AG08395 (cell line): ENCODE measurements at places on chromosomes 6 and 20.
A peak's percentile ranks its signal among the peaks of the same experiment; 100 is the strongest.

DNA sequence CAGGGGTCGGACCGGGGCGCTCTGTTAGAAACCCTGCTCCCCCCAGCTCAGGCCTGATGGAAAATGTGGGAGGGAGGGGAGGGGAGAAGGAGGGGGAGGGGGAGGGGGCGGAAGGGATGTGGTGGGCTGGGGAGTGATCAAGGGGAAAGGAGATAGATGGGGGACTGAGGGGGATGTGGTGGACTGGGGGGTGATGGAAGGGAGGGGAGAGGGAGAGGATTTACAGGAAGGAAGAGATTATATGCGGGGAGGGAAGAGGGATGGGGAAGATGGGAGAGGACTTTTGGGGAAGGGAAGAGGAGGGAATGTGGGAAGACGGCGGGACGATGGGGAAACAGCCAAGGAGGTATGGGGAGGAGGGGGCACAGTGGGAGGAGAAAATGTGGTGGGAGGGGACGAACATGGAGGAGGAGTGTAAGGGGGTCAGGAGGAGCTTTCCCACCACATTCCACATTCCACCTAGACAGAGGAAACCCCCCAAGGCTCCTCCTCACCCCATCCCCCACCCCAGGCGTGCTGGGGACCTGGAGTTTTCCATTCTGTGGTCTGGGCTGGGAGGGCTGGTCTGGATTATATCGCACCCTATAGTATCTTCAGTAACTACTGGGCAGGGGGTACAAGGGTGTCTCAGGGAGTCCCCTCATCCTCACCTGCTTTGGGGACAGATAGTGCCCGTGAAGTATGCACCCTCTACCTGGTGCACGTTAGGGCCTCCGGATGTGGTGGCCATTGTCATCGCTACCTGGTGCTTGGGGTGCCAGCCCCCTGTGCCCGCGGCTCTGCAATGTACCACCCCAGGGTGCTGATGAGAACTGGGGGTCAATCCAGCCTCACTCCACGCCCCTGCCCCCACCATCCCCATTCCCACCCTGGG lies 578 bp upstream of the PTGIS start:
- no peak for DNase-seq

GRCh38 chr6:131368198-131368911 lies 204.7 kb upstream of the ARG1 start:
- DNase-seq, result peak; percentile 68

- DNase-seq, result peak; percentile 28
These were observed 234.1 kb downstream of the GMPR start for GRCh38 chr6:16472349-16473069.

GRCh38 chr6:144335311-144335861 lies 50.3 kb downstream of the UTRN start:
- DNase-seq, result no peak

DNA sequence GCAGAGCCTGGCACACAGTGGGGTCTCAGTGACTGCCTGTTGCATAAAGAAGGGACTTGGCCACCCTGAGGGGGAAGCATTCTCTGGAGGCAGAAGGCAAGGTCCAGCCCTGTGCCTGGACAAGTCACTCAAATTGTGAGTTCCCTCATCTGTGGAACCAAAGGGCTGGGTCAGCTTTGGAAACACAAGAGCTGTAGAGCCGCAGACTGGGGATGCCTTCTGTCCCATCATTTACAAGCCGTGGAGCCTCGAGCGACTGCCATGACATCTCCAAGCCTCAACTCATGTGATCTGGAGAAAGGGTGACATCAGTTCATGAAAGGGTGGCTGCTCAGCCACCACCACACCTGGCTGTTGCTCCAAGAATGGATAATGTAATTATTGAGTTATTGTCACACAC lies 20.4 kb upstream of the SIRPD start:
- peak; percentile 0 for DNase-seq

DNA sequence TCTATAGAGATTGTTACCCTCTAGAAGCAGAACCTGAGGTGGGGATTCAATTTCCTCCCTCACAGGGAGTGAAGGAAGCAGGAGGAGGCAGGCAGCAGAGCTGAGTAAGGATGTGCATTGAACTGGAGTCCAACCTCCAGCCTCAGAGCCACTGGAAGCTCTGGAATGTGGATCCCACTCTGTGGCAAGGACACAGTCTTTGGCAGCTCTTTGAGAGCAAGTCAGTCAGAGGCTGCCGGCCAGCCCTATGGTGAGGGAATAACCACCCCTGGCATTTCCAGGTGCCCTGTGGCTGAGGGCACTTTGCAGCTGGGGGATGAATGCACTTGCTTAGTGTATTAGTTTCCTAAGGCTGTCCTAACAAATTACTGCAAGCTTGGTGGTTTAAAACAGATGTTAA lies 37.2 kb downstream of the EBF4 start:
- peak; percentile 63 for DNase-seq

GRCh38 chr6:53892707-53893106 lies 97.9 kb downstream of the LRRC1 start:
- DNase-seq, result no peak

DNA sequence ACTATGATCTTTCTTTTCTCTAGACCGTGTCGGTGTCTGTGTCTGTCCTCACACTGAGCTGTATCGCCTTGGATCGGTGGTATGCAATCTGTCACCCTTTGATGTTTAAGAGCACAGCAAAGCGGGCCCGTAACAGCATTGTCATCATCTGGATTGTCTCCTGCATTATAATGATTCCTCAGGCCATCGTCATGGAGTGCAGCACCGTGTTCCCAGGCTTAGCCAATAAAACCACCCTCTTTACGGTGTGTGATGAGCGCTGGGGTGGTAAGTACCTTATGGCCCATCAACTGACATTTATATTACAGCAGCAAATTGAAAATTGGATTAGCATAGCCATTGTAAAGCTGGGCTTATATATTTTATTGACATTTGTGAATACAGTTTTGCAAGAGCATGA lies 72.2 kb upstream of the GFRAL start:
- no peak for DNase-seq

DNA sequence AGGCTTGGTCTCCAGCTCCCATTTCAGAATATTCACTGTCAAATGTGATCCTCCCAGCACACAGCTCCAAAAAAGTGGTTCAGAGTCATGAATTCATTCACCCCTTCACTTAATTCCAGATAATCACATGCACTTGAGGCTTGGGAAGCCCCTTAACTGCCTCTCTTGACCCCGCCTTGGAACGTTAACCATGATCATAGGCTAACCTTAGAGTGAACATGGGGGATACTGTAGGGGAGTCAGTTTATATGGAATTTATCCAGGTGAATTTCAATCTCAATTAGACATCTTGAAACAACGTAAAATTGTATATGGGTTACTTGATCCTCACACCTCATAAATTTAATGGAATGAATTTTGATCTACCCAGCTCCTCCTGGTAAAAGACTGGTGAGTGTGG lies 346.8 kb upstream of the ARID1B start:
- no peak for DNase-seq

- no peak for DNase-seq
These were observed 4.1 kb downstream of the SLC17A9 start for GRCh38 chr20:62956387-62957135.

GRCh38 chr6:106084106-106084988 lies 1.8 kb upstream of the PRDM1 start:
- DNase-seq, result peak; percentile 63

GRCh38 chr6:19297880-19298279 lies 539.3 kb upstream of the ID4 start:
- DNase-seq, result no peak

DNA sequence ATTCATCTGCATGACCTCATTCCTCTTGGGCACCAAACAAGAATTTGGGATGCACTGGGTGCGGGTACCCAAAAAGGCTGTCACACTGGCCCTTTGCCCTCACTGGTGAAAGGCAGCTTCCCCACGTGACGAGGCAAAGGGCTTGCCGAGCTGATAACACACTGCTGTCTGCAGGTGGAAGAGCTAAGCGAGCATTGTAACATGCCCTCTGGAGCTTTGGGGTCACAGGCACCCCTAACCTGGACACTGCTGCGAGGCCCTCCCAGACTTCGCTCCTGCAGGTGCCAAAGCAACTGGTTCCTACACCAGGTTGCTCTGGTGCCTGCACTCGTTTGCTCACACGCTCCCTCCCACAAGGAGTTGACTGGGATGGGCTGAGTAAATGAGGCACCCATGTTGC lies 1595.7 kb downstream of the HACE1 start:
- no peak for DNase-seq

DNA sequence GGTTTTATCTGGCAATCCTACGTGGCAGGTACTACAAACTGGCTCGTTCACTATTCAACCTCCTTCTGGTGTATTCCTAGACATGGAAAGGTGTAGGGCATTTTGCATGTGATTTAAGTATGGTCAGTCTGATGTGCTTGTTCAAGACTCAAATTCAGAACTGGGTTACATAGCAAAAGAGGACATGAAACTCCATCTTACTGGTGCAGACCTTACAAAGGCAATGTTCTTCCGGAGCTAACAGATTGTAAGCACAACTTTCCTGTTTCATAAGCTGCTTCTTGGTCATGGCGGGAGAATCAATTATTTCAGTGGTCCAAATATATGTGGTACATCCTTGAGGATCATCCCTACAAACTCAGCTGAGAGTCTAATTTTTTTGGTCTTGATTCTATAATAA lies 703.4 kb downstream of the EPM2A start:
- DNase-seq, result no peak

- DNase-seq, result no peak
These were observed 12.4 kb downstream of the B4GALT5 start for GRCh38 chr20:49701241-49701790.

DNA sequence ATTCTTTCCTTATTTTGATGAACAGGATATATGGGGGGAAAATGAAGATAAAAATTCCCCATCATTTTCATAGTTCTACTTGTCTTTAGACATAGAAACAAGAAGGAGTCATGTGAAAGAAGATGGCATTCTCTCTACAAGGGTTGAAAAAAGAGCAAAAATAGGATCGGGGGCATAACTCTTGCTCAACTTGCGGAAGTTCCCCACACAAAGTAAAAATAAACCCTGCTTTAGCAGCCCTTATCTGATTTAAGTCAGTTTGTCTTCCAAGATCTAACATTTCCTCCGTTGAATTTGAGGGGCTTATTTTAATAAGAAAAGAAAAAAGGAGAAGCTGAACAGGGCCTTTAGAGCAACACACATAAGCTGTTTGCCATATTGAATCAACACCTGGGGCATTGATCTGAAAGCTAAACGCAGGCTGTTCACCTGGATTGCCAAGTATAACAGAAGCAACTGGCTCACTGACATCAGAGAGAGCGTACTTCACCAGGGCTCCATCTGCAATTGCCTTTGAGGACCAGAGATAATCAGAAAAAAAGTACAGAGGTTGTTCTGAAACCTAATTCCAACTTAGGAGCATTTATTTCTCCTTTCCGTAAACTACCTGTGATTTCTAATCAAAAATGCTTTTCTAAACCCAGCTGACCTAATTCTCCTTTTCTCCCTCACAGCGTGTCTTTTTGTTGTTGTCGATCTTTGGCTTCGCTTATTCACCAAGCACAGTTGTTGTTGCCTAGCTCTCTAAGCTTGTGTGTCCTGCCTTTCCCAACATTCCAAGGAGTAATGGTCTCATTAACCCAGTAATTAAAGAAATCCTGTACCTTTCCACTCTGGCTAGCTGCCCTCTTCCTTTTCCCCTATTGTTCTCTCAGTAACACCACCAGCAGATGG lies 568.0 kb downstream of the KIF16B start:
- no peak for DNase-seq

DNA sequence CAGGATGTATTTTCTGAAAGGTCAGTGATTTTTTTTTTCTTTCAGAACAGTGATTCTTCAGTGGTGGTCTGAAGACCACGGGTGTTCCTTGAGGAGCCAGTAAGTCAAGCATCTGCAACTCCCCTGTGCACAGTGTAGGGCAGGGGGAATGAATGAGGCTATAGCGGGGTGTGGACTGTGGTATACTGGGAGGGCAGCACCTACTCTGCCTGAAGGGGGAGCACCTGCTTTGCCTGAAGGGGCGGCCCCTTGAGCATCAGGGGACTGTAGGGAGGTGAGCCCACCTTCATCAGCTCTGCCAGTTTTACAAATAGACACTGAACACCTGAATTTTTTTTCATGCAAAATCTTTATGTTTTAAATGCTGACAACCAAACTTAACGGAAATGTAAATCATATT lies 77.5 kb upstream of the RIPOR2 start:
- no peak for DNase-seq

DNA sequence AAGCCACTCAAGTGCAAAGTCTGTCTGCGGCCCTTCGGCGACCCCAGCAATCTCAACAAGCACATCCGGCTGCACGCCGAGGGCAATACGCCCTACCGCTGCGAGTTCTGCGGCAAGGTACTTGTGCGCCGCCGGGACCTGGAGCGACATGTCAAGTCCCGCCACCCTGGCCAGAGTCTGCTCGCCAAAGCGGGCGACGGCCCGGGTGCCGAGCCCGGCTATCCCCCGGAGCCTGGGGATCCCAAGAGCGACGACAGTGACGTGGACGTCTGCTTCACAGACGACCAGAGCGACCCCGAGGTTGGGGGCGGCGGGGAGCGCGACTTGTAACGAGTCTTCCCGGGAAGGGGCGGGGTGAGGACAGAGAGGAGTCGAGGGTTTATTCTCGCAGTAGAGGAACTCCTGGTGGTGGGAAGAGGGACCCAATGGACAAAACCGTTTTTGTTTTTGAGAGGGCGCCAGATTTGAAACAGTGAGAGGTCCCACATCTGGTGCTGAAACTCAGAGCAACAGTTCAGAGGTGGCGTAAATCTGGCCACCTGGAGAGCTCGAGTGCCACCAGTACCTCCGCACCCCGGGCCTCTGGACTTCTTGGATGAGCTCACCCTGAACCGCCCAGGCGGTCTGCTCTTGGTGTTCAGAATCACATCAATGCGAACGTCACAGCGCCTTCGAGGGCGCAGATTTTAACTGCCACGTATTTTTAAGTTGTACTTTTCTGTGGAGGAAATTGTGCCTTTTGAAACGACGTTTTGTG lies 8.0 kb downstream of the PRDM13 start:
- no peak for DNase-seq

GRCh38 chr20:35436177-35436573 lies 1.9 kb downstream of the GDF5 start:
- DNase-seq, result no peak

GRCh38 chr20:34377072-34377847 lies 14.2 kb downstream of the ITCH start:
- DNase-seq, result no peak
